Bone marrow (tissue), 2 donors: ENCODE measurements at places on chromosomes 6 and 20.

- no peak for DNase-seq
Observed at GRCh38 chr6:17268114-17268513, 13.0 kb upstream of the RBM24 start.

DNA sequence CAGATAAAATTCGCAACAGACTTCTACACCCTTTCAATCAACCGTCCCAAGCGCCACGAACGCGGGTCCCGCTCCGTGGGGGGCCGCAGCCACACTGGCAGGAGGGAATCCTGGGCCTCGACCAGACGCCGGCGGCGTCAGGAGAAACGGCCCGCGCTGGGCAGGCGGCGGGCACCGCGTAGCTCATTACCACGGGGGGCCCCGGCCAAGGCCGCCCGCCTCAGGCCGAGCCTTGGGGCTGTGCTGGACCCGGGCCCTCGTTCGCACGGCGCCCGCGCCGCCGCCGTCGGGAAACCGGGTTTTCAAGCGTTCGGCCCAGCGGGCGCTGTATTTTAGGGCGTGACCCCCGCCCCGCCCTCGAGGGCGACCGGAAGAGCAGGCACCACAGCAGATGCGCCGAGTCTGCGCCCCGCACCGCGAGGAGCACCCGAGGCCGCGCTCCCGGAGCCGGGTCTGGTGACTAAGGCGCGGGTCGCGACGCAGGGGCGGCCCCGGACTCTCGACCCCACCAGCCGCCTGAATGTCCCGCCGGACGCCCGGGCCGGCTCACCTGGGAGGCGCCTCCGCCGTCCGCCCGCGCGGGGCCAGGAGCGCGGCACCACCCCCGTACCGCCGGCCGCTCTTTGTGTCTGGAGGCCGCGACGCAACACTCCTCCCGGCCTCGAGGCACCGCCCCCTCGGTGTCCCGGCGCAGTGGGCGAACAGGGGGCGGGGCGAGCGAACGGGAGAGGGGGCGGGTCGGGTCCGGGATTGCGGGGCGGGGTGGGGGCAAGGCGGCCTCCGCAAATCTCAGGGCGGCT lies at the start of gene NINL:
Gene NINL (minus strand): TSS at position 627 of the 800 bp plus-strand sequence. CDS start 58,944 bp downstream, outside the sequence.
- no peak for DNase-seq

GRCh38 chr6:28401172-28401571 lies 1.6 kb upstream of the ZSCAN12 start:
- DNase-seq = no peak

DNA sequence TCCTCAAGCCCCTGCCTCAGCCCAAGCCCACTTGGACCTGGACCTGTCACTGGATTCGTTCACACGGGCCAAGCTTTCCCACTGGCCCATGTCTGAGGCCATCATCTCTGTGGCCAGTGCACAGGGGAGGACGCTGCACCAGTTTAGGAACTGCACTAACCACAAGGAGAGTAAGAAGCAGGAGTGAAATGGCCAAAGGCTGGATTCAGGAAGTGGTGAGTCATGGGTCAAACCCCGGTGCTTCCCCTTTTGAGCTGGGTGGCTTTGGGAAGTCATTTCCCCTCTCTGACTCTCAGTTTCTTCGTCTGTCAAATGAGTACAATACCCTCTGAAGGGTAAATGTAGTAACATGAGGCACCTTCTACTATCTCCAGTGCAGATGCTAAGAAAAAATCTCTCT lies 87.9 kb downstream of the CD40 start:
- peak; percentile 9 for DNase-seq

- DNase-seq = no peak
Observed at GRCh38 chr6:159919011-159919511, 28.3 kb downstream of the MAS1 start.

DNA sequence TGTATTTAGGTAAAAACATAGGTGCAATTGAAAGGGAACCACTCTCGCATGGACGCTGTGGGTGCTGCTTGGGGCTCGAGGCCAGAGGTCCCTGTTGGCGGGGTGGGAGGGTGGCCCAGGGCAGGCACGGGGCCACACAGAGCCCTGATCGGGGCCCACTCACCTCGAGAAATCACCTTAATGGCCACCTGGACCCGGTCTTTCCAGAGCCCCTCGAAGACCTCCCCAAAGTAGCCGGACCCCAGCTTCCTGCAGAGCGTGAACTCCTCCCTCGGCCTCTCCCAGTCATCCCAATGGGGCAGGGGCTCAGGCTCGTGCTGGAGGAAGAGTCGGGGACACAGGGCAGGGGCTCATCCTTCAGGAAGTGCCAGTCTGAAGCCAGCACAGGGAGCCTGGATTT lies 3.8 kb downstream of the PTK6 start:
- no peak for DNase-seq

DNA sequence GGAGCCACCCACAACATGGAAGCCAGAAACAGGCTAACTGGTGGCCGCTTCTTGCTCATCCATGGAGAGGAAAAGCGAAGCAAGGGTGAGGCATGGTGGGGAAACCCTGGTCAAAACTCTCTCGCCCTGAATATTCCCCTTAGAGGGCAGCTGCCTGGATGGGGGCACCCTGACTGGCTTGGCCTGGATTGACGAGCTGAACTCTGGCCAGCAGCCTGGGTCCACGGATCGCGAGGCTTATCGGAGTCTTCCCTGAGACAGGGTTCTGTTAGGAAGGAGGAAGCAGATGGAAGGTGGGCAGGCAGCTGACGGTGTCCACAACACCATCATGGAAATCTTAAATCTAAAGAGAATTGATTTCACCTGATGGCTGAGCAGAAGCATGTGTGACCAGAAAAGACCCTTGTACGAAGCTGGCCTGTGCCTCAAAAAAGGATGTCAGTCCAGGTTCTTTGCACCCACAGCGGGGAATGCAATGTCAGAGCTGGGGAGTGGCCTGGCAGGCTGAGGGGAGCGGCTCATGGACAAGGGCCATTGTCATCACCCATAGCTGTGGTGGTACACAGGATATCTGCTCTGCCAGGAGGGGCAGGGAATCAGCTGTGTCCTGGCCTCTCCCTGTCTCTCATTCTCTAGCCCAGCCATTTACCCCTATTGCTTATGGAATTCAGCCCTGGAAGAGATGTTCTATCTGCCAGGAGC lies 109.4 kb upstream of the SNX9 start:
- DNase-seq = no peak

DNA sequence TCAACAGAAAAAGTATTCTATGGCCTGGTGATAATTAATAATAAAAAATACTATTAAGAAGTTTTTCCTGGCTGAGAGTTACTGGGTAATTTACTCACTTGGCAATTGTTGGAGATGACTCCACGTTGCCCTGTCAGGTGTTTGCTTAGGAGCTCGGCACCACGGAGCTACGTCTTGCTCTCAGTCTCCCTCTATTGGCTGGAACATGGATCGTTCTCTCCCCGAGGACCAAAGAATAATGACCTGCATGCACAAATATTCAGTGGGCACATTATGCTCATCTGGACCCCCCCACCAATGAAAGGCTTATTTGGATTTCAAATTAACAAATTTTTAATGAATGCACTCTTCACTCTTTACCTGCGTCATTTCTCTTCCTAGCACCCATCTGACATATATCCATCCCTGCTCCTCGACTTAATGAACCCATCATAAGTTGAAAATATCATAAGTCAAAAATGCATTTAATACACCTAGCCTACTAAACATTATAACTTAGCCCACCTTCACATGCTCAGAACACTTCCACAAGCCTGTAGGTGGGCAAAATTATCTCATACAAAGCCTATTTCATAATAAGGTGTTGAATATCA lies 71.0 kb upstream of the CD83 start:
- peak; percentile 42 for DNase-seq

DNA sequence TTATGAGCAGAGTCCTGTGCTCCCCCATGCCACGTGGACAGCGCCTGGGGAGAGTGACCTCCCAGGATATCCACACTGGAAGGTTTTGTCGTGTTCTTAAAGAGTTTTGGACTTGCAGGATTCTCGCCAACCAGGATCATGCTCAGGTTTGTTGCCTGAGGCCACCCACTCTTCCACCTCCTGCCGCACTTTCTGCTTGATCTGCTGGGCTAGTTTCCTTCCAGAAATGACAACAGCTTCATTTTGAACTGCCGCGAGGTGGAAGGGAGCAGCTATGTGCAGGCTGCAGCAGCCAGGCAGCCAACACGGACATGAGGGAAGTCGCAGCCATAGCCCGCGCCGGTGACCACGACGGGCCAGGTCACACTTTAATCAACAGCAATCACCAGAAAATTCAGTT lies 27.7 kb upstream of the SEC63 start:
- DNase-seq = no peak

- DNase-seq = no peak
Observed at GRCh38 chr6:147282566-147282959, 78.3 kb downstream of the STXBP5 start.

DNA sequence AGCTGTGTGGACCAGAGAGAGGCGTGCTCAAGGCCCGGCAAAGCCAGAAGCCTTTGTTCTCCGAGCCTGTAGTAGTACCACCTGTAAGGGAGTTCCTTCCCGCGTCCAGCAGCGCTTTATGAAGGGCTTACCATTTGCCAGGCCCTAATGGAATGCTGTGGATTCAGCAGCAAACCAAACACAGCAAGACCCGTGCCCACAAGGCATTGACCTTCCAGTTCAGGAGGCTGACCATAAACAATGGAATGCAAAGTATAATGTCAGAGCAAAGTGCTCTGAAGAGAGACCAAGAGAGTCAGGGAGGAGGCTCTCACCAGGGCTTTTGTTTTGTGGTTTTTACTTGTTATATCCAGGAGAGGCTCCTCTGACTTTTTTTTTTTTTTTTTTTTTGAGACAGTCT lies 209.8 kb downstream of the ZMYND8 start:
- no peak for DNase-seq

- DNase-seq = no peak
Observed at GRCh38 chr20:32611286-32611685, 26.2 kb upstream of the NOL4L start.

GRCh38 chr20:45115829-45116228 lies 855 bp upstream of the WFDC5 start:
- DNase-seq = no peak

GRCh38 chr6:26426691-26427450 lies 13.4 kb upstream of the BTN3A3 start:
- DNase-seq = no peak

DNA sequence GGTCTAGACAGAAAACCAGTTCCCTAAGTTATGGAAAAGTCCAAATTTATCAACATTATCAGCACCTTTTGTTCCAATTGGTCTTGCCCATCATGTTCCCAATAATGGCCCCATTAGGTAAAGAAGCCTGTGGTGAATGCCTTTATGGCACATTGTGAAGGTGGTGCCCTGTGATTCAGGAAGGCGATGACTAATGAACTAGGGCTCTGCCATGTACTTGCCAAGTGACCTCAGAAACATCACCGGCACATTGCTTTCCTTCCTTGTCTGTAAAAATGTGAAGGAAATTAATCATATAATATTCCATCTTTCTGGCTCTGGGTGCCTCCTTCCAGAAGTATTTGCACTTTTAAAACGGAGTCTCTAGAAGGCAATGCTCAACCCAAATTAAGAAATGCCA lies 132.3 kb downstream of the UNC5CL start:
- no peak for DNase-seq

- DNase-seq = no peak
Observed at GRCh38 chr20:57932227-57932864, 222.5 kb upstream of the PMEPA1 start.

DNA sequence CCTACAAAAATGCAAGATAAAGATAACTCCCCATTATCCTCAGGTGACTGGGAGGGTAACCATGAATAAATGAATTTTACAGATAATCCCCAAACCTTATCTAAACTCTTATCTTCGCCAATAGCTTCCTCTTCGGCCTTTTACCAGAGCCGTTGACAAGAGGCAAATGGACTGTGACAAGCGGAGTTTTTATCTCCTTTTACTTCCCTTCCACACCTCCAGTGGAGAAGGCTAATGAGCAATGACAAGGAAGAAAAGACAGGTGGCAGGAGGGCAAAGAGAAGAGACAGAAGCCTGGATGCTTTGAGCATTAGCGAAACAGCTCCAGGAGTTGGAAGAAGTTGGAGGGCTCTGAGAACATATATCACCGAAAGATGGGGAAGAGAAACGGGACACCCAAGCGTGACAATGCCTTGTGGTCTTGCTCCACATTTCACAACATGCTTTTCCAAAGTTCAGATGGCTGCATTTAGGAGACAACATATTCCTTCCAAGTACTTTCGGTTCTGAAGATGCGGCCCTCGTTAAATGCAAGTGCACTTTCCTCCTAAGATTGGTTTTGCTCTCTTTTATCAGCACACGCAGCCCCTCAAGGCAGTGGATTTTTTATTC lies 69.2 kb downstream of the PRDM1 start:
- DNase-seq = no peak

DNA sequence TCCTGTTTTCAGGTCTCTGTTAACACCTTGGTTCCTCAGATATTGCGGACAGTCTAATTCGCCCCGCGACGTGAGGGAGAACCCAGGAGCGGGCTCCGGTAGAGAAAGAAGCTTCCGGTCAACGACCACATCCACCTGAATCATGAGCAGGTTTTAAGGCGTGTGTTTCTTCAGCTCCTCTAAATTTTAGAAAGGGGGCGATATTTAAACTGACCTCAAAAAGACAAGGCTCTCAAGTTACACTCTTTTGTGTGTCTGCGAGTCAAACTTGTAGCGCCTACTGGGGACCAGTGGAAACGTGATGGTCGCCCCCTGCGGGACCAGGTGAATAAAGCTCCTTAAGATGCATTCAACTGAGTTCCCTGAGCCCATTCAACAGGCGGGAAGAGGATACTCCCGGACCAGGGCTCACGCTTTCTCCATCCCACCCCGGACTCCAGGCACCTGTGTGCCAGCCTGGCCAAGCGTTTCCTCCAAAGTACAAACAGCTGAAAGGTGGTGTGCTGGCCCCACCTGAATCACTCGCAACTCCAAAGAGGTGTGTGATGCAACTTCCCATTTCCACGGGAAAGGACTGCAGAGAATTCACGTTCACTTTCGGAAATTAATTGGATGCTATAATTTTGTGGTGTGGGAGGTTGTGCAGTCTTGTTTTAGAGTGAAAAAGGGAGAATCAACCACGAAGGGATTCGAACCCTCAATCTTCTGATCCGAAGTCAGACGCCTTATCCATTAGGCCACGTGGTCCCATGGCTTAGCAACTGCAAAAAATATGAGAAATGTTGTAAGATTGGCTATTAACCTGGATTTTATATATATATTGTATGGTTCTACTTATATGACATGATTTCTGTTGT lies 17.0 kb downstream of the GPX5 start:
- peak; percentile 24 for DNase-seq

GRCh38 chr6:122715725-122716124 lies 63.8 kb upstream of the FABP7 start:
- no peak for DNase-seq

DNA sequence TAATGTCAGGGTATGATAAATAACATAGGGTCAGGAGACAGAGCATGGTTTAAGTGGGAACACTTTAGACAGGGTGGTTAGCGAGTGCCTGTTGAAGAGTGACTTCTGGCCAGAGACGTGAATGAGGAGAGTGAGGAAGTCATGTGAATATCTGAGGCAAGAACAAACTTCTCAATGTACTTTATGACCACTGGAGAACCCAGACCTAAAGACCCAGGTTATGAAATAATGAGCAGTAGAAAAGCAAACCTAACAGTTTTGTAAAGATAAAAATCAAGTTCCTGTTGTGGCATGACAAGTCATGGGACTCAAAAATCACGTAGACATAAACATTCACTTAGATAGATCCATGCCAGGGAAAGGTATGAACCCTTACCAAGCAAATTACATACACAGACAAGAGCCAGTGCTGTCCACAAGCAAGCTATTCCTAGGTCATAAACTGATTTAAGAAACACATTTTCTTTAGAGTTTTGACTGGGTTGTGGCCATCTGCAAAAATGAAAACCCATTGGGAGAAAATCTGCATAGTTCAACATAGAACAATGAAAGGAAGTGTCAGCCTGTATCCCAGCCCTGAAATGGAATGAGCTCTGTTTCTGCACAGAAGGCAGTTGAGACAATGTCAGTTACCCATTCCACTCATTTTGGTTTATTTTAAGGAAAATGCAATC lies 2.2 kb upstream of the MYCT1 start:
- no peak for DNase-seq
